Brain microvascular endothelial cell (primary cell): ENCODE measurements at places on chromosomes 4 and X.

GRCh38 chr4:165709973-165710526 is 163.0 kb upstream of the TLL1 start:
- DNase-seq, result no peak

DNA sequence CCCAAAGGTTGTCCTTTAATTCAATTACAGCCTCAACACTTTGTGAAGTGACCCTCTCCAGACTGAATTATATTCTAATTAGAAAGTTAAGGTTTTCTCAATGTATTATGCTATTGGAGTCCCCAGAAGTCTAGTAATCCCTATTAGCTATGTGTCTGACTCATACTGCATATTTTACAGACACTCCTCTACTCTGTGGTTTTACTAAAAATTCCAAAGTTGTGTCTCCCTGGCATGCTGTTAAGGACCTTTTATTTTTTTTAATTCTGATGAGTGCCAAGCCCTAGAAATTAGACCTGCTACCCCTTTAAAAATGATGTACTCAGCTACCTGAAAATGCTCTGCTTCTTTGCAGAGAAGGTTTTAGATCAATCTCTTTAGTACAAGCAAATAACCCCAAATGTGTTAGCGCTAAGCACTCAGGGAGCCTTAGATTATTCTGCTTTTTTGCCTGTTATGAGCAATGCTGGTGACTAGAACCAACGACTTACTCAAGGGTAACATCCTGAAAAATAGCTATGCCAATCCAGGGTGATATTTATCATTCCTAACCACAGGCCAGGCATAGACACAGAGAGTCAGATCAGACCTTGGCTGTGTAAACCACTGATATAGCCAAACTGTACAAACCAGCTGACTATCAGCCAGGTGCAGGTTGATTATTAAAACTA is 26.1 kb upstream of the CXCL13 start:
- peak; percentile 33 for DNase-seq

DNA sequence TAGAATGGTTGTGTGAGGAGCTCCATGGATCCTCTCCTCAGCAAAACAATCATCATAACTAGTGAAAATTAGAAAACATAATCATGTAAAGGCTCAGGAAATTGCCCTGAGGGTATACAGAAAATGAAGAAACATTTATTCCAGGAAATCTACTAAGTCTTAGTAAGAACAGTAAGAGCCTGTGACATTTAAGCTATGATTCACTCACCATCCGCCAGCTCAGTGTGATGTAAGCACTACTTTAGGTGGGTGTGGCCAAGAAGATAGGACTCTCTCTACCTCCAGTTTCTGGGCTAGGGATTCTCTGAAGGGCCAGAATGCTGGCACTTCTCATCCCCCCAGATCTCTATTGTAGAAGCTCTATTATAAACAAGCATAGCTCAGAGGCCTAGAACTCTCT is 147.5 kb downstream of the DLG3 start:
- peak; percentile 37 for DNase-seq

- peak; percentile 58 for DNase-seq
Observed at GRCh38 chrX:154714925-154715324, 36.0 kb downstream of the GAB3 start.

DNA sequence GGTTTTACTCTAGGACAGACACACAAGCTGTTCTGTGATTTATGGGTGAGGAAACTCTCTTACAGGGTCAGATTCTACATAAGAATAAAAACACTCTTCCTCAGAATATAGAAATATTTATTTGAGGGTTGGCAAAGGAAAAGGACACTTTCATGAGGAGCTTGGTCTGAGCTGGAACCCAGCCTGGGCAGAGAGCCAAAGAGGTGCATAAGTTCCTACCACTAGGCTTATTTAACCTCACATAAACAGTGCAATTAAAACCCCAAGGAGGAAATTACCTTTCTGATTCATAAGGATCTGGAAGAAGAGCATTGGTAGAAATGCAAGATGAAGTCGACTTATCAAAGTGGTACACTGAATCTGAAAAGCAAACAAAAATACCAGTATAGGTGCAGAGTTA is 32.9 kb downstream of the SETD7 start:
- DNase-seq, result no peak

GRCh38 chr4:154617820-154618317 is 5.4 kb upstream of the FGG start:
- DNase-seq, result no peak

- no peak for DNase-seq
Observed at GRCh38 chrX:1496076-1496475, 40.9 kb downstream of the P2RY8 start.

GRCh38 chr4:74891037-74891436 is 41.9 kb upstream of the PARM1 start:
- DNase-seq, result no peak

GRCh38 chrX:19897091-19897490 is 9.7 kb upstream of the SH3KBP1 start:
- DNase-seq, result no peak

DNA sequence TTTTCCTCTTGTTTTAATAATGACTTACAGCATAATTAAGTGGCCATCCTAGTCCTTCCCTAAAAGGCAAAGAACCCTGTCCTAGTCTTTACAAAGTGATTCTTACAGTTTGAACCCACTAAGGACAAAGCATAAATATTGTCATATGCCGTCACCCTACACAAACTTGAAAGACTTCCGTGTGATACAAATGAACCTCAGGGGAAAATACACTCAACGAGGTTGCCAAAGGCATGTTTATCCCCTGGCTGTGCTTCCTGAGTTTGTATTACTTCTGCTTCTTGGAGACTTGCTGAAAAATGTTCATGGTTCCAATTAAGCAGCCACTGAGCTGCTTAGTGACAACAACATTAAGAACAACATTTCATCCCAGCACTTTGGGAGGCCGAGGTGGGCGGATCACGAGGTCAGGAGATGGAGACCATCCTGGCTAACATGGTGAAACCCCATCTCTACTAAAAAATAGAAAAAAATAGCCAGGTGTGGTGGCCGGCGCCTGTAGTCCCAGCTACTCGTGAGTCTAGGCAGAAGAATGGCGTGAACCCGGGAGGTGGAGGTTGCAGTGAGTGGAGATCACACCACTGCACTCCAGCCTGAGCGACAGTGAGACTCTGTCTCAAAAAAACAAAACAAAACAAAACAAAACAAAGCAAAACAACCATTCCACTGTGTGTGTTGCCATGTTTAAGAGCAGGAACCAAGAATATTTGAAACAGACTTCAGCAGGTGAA is 16.2 kb downstream of the RASSF6 start:
- no peak for DNase-seq

GRCh38 chrX:103878466-103879122 is 46.5 kb upstream of the RAB9B start:
- peak; percentile 54 for DNase-seq

DNA sequence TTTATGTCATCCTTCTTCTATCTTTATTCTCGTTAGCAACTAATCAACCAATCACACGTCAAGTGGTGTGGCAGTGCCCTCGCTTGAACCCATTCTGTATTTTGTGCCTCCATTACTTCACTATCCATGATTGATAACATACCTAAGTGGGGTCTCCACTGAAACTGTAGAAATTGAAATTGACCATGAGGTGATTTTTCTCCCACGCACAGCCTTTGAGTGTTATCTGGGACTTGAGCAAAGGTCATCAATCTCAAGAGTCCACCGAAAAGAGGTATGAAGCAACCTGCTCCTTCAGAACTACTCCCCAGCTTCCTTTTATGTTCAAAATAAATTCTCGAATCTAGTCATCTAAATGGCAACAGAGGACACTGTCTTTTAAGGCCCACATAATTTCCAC is 111.1 kb downstream of the SCD5 start:
- no peak for DNase-seq

DNA sequence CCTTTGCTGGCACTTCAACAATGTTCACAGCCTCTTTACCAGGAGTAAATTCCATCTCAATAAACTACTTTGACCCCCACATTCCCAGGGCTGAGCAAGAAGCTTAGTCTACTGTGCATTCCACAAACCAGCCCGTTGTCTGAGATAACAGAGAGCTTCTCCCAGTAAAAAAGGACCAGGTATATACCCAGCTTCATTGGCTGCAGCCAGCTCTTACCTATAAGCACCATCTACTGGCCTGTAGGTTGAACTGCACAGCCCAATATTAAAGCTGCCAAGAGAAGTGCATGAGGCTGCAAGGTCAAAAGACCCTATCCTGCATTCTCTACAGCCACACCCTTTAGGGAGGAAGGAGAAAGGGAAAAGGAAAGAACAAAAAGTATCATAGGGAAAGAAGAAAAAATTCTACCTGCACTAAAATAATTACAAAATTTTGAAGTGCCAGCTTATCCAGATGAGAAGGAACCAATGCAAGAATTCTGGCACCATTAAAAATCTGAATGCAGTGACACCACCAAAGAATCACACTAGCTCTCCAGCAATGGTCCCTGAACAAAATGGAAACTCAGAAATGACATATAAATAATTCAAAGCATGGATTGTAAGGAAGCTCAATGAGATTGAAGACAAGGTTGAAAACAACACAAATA is 45.7 kb upstream of the INTU start:
- DNase-seq, result peak; percentile 56

GRCh38 chrX:122475306-122475705 is 708.8 kb upstream of the GRIA3 start:
- DNase-seq, result no peak

DNA sequence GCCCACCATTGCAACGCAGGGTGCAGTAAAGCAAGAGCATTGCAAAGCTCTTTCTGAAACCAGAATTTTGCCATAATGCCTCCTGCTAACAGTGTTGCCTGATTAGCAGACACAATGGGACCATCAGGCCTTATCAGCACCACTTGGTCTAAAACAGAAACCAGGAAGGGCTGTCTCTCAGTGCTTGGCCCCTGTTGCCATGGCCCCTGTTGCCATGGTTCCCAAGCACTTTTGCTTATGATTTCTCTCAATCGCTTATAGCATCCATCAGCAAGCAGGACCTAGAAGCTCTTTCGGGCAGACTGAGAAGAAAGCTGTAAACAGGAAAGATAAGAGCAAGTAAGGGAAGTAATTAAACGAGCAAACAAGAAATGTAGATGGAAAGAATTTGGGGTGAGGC is 36.8 kb downstream of the RTL5 start:
- DNase-seq, result peak; percentile 43

DNA sequence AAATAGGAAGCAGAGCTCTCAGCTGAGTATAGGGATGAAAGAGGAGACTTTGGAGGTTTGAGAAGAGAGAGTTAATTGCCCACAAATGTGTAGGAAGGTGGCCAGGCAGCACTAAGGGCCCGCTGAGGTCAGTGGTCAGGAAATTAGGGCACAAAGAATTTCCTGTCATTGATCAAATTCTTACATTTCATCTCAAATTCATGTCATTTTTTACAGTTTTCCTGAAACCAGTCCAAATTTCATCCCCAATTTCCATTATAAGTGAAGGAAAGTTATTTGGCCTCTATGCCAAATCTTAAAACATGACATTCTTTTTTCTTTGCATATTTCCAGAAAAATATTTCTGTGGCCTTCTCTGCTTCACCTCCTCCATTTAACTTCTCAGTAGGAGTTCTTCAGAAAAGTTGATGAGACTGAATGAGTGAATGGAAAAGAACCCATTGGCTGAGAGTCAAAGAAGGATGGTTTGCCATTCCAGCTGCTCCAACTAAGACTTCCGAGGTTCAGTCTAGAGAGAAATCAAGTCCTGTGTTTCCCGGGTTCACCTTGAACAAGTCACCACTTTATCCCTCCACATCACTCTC is 68.7 kb upstream of the SPRY1 start:
- DNase-seq, result no peak

GRCh38 chrX:7399373-7399772 is 251.4 kb upstream of the PUDP start:
- DNase-seq, result no peak

GRCh38 chr4:31104577-31104976 is 384.4 kb downstream of the PCDH7 start:
- no peak for DNase-seq

DNA sequence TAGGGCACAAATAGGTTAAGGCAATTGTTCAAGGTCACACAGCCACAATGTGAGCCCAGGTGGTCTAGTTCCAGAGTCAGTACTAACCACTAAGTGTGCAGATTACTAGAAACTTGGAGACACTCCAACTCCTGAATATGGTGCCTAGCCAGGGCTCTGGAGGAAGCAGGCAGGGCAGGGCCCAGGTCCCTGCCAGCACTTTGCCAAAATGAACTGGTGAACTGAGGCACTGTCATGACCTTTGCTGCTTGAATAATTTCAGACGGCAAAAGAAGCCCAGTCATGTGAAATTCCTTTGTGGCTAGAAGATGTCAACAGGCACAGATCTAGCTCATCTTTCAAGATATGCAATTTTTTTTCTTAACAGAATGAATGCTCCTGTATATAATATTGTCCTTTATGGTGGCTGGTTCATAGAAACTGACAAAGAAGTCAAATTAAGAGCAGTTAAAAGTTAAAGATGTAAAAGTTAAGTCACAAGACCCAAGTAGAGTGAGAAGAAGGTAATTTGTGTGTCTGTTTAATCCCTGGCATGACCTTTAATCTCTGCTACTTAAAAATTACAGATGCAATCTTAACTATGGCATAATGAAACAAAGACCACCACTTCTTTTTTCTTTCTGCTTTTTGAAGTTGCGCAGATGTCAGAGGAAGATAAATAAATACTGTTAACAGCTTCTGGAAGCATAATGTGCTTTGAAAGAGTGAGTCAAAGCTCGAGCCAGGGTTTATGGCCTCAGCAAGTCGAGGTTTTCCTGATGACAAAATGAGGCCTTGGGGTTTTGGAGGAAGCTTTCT is 54.1 kb downstream of the SHROOM3 start:
- no peak for DNase-seq

GRCh38 chr4:161929956-161930355 is 233.8 kb downstream of the FSTL5 start:
- DNase-seq, result no peak

DNA sequence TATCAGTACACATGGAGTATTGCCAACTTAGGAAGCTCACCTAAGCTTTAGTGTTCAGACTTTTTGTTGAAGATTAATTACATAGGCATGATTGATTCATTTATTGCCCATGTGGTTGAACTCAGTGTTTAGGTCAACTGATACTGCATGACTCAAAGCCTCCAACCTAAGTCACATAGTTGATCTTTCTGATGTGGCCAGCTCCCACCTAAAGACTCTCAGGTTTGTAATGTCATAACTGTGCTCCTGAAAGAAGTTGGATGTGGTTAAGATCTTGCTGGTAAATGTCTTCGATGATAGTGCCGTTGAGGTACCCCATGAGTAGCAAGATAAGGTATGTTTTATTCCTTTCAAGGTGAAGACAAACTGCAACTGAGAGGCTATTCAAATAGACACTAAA is 192.5 kb downstream of the EDA start:
- DNase-seq, result no peak
